A549 treated with RU486 at 1 μM for 4 hours (cell line): ENCODE measurements at places on chromosomes 2 and 18. TPM values are rescaled to one million over a fixed set of nuclear protein-coding genes. Genes with fewer than 3 reads are reported as not detected.

The SULT1C2 gene
- total RNA-seq: 0.29 to 0.83 TPM (median 0.59 TPM) in 5 replicates

The VWA3B gene
- 0.51 to 0.77 TPM (median 0.62 TPM) in 3 of 5 replicates, not detected in the others for total RNA-seq

The LYPD6B gene
- total RNA-seq: not detected in 5 replicates

The ACMSD gene
- not detected in 5 replicates for total RNA-seq

The RAX gene
- not detected in 5 replicates for total RNA-seq

The LONRF2 gene
- 2.8 to 4.1 TPM (median 3.3 TPM) in 5 replicates for total RNA-seq

The PJVK gene
- 0.66 to 1.3 TPM (median 0.99 TPM) in 5 replicates for total RNA-seq

The FBXO41 gene
- 4.3 to 6.0 TPM (median 5.3 TPM) in 5 replicates for total RNA-seq

The ANKRD12 gene
- 1.5 to 4.9 TPM (median 4.1 TPM) in 5 replicates for total RNA-seq

The DPYSL5 gene
- 3.2 to 8.0 TPM (median 4.0 TPM) in 5 replicates for total RNA-seq

The ASPRV1 gene
- 0.17 to 0.29 TPM (median 0.23 TPM) in 5 replicates for total RNA-seq

The BARD1 gene
- total RNA-seq: 4.6 to 9.5 TPM (median 6.0 TPM) in 5 replicates

The LPIN1 gene
- 10.1 to 14.5 TPM (median 11.2 TPM) in 5 replicates for total RNA-seq

The DNAJC5G gene
- not detected in 5 replicates for total RNA-seq
